ENCODE measurements at places on chromosomes 1 and 21.

GRCh38 chr1:197776351-197777105 lies 1.2 kb upstream of the DENND1B start:
- DNase-seq: no peak

- no peak for DNase-seq
Observed at GRCh38 chr1:37741662-37742061, 23.3 kb downstream of the EPHA10 start.

DNA sequence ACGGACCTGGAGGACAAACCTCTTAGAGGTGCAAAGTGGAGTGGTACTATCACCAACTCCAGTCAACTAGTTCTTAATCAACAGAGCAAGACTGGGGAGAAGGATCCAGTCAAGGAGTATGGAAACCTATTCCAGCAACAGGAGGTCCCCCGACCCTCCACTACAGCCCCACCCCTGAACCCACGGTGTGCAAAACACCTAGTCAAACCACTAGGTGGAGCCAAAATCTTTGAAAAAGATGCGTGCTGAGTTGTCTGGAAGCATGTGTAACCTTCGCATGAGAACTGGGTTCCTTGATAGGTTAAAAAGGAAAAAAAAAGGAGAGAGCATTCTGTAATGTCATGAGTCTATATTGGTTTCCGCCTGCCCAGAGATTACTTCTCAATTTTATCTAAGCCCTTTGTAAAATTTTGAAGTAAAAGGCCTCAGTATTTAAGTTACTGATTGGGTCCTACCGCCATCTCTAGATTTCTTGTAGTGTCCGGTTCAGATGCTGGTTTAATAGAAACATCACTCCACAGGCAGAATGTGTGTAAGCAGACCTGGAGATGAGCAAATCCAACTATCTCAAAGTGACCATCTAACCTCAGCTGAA lies 81.9 kb upstream of the HAO2 start:
- DNase-seq: no peak

GRCh38 chr1:11429935-11430334 lies 49.0 kb upstream of the DISP3 start:
- DNase-seq: no peak

- no peak for DNase-seq
Observed at GRCh38 chr21:38660333-38661196, 145.2 kb upstream of the ETS2 start.

DNA sequence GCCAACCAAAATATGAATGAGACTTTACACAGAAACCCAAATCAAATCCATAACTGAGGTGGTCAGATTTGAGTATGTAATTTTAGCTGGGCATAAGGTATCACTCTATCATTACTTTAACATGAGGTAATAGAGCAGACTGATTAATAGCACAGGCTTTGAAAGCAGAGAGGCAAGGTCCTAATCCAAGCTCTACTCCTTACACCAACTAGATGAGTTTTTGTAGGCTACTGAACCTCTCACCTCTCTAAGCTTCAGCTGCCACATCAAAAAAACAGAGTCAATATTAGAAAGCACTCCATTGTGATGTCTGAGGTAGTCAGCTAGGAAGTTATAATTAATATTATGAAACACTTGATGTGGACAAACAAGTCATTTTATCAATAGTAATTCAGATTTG lies 63.7 kb downstream of the ARID4B start:
- no peak for DNase-seq

GRCh38 chr1:11670747-11671146 lies 6.7 kb downstream of the FBXO6 start:
- no peak for DNase-seq

GRCh38 chr21:45523411-45524101 lies 18.7 kb downstream of the SLC19A1 start:
- no peak for DNase-seq

- no peak for DNase-seq
Observed at GRCh38 chr1:42133390-42133789, 19.8 kb upstream of the GUCA2B start.

GRCh38 chr1:224435318-224435763 lies 744 bp upstream of the WDR26 start:
- DNase-seq: no peak

- DNase-seq: no peak
Observed at GRCh38 chr1:245301162-245301580, 146.4 kb downstream of the KIF26B start.

DNA sequence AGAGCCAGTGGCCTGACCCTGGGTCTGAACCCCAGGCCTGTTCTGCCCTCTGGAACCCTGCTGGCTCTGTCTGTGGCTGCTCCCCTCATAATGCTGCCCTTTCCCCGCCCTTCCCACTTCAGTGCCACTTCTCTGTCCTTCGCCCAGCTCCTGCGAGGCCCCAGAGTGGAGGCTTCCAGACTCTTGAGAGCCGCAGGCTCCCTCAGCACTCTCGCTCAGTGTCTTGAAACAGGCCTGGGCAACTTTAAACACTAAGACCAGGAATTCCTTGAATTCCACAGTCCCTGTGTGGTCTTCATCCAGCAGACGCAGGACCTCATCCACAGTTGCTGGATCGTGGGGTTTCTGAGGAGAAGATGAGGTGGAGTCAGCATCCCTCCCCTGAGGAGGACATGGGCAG lies 3.5 kb downstream of the CRNN start:
- DNase-seq: no peak

DNA sequence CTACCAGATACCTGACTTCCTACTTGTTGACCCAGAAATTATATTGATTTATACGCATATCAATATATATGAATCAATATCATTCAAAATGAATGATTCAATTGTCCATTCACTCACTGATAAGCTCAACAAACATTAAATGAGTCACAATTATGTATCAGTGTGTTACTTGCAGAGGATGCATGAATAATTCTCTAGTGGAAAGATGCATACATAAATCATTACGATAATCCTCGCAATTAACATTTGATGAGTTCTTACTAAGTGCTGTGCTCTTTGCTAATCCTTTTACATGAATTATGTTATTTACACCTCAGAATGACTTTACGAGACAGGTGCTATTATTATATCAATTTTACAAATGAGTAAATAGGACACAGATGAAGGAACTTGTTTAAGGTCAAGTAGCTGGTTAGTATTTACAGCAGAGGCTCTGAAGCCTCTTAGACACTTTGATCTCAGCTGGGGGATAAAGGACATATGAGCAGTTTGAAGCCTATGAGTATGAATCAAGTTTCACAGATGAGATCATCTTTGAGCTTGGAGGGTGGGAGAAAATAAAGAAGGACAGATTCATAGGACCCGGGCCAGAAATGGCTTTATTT lies 112.8 kb upstream of the ADAMTS5 start:
- DNase-seq: no peak

DNA sequence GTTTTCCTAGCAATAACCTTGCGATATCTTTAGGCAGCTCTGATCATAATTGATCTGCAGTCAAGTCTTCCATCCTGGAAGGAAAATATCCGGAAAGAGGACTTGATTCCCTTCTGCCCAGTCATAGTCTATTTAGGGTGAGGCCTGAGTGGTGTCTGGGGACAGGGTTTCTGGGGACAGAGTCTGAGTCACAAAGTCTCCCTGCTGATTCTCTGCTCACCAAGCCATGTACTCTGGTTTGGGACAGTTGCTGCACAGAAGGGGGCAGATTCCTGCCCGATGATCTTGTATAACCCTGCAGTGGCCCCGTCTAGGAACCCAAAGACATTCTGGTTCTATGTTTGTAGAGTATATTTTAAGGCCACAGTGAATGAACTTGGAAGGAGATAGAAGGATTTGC lies 178.8 kb downstream of the KCNJ6 start:
- DNase-seq: no peak

DNA sequence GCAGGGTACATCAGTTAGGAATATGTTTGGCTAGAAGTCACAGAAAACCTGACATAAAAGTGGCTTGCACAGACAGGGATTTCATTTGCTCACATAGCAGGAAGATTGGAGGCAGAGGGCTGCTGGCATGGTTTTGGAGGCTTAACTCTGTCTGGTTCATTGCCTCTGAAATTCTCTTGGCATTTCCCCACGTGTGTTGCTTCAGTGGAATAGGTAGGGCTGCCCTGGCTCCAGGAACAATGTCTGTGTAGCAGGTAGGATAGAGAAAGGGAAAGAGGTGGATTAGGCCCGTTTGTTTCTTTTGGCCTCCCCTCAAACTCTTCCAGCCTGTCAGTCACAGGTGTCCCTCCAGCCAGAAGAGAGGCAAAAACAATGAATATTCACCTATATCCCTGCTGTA lies 20.5 kb upstream of the SIPA1L2 start:
- no peak for DNase-seq

DNA sequence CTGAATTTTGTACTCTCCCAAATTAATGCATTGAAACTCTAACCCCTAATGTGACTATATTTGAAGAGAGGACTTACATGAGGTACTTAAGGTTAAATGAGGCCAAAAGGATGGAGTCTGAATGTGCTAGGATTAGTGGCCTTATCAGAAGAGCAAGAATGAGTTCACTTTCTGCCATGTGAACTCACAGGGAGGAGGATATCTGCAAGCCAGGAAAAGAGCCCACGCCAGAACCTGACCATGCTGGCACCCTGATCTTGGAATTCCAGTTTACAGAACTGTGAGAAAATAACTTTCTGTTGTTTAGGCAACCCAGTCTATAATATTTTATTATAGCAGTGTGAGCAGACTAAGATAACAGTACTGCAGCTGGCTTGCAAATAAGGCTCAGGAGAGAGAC lies 12.2 kb upstream of the FASLG start:
- DNase-seq: no peak

DNA sequence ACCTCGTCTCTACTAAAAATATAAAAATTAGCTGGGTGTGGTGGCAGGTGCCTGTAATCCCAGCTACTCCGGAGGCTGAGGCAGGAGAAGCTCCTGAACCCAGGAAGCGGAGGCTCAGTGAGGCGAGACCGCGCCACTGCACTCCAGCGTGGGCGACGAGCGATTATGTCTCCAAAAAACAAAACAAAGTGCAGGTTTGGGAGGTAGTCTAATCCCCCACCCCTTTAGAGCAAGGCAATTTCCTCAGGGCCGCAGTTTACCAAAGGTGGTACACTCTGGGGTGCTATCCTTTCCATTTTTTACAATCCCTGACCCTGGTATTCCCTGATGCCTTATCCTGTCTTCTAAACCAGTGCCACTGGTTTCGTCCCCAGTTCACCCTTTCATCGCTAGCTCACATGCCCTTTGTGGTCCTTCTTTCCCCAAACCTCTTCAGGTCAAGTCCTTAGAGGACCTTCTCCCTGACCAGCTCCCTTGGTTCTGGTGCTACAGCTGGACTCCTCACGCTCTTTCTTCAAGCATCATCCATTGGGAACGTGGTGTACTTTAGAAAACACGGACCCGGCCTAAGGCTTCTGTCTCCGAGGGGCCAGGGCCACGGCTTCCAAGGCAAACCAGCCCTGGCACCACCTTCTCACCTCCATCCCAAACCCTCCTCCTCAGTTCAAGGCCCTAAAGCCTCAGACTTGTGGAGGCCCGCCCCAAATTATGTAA lies 873 bp downstream of the IFT25 start:
- no peak for DNase-seq

DNA sequence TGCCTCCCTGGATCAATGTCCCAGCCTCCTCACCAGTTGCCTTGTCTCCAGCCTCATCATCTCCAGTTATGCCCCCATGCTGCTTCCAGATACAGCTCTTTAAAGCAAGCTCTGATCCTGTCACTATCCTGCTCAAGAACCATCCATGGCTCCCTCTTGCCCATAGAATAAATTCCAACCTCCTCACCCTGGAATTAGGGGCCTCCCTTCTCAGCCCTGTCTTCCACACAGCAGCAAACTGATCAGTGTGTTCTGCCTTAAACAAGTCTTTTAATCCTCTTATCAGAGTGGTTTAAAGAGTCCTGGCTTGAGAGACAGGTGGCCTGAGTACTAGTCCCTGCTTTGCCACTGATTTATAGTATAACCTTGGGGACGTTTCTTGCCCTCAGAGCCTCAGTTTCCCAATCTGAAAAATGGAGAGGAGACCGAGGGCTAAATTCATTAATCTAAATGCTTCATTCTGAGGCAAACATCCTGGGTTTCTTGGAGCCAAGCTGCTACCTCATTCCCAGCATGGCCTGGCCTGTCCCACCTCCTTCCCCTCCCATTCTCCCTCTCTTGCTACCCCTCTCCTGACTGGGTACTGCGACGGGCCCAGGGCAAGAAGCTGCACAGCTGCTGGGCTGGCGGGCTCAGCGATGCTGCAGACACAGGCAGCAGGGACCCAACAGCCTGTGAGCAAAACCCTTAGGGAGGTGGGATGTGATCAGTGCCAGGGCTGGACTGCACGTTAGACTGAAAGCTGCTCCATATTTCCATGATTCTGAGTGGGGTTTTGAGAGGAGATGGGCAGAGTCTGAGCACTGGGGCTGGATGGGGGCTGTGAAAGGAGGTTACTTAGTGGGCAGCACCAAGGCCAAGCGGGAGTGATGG lies 221.4 kb downstream of the PTPRU start:
- DNase-seq: no peak

GRCh38 chr1:172653015-172653709 lies 5.7 kb upstream of the FASLG start:
- DNase-seq: no peak

- peak; percentile 31 for DNase-seq
Observed at GRCh38 chr1:95041491-95042165, 31.1 kb downstream of the ALG14 start.

DNA sequence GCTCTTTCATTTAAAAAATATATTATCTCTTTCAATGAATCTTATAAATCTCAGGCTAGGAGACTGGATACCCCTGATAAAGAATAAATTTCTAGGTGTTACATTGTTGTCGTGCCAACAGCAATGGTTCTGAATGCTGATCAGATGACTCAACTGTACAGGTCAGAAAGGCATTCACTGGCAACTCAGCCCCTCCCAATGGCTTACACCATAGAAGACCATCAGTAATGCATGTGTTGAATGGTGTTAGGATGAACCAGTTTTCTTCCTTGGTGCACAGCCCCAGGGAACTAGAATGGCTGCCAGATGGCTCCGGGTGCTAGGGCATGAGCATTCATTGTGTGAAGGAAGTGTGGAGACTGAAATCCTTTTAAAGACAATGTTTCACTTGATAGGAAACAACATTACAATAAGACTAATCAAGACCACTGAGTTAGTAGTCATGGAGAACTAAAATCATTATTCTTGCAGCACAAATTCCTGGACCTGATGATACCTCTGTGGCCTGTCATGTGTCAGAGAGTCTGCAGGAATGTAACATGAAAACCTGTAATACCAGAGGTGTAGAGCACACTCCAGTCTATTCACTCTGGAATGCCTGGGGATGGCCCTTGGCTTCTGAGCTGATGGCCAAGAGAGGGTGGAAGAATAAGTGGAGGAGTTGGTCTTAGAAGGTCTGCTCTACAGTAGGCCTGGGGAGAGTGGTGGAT lies 187.7 kb upstream of the LMO4 start:
- DNase-seq: no peak

Measured in nucleus accumbens (tissue), 56 donors.